Keratinocyte (primary cell): ENCODE measurements at places on chromosomes 1 and 21. TPM values are rescaled to one million over a fixed set of nuclear protein-coding genes. Genes with fewer than 3 reads are reported as not detected.

The CTH gene
- 3.8 to 5.0 TPM (median 4.4 TPM) in 3 replicates for polyA plus RNA-seq

DNA sequence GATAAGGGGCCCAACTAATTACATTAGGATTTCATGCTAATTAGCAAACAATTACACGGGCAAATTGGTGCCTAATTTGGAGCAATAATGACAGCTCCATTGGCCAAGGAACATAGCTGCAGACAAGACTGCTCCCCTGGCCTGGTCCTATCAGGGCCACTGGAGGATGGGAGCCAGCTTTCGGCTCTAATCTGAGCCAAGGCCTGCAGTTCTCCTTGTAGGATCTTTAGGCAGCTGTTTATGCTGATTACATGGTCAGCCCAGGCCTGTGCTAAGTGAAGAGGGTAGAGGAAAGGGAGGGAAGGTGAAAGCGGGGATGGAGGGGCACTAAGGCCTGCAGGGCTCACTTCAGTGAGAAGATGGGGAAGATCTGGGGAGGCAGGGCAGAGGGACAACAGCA lies 12.4 kb upstream of the ADGRB2 start:
- DNase-seq, result no peak

DNA sequence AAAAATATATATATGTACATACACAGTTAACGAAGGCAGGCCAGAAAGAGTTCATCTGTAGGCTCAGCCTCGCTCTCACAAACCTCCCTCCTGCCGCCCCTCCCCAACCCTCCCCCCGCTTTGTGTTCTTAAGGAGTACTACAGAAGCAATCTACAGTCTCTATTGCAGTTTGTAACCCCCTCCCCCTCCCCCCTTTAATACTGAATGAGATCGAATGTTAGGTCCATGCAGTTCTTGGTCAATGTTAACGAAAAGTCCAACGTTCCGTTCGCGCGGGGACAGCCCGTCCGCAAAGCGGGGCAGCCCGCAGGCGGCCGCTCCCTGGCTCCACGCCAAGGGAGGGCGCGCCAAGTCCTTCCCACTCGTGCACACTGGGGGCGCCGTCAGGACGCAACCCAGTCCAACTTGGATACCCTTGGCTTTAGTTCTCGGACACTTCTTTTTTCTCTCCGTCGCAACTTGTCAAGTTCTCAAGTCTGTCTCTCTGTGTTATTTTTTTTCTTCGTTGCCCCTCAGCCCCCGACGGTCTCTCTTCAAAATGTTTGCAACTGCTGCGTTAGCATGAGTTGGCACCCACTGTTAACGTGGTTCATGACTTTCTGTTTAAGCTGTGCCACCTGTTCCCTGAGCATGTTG lies 2.2 kb downstream of the JUN start:
- DNase-seq, result no peak

- no peak for DNase-seq
Observed at GRCh38 chr1:9615316-9616063, 26.8 kb downstream of the TMEM201 start.

DNA sequence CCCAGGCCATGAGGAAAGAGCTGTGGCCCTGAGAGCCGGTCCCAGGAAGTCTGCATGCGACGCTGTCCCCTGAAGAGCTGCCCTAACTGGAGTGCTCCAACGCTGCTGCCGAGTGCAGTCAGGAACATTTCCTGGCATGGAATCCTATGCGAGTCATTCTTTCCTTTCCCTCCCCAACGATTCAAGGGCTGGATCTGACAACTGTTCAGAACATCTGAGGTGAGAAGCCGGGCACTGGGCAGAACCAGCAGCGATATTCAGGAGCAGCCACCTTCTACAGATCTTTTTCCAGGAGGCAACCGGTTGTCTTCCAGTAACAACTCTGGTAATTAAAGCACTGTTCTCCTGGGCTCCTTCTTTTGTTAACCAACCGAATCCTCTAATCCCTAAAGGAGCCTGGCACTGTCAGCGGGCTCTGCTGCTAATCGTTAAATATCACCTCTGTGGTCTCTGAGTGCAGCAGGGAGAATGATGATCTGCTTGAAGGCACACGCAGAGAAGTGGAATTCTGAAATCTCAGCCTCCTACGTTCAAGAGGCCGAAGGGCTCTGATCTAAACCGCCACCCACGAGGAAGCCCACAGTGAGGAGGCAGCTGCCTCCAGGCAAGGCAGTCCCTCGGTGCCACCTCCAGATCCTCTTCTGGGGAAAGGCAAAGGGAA lies 55.8 kb downstream of the SLC45A1 start:
- DNase-seq, result no peak

DNA sequence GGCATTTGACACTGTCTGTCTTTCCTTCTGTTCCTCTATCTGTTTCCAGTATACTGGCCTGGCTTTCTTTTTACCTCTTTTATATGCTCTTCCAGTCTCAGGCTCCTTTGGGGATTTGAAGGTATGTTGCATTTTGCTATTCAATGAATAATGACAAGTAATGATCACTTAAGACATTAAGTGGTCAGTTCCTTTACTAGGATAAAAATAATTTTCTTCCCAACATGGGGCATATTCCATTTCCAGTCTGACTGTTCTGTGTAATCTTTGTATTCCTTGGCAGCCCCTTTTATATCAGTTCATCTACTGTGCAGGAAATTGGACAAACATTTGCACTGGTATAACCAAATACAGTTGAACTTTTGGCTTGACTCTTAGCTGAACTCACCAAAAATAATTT lies 15.6 kb downstream of the METTL18 start:
- no peak for DNase-seq
